Left cardiac atrium (tissue), 4 donors: ENCODE measurements at places on chromosomes 6 and 20. TPM values are rescaled to one million over a fixed set of nuclear protein-coding genes. Genes with fewer than 3 reads are reported as not detected.

Gene ZNF334
- total RNA-seq = 0.99 TPM

Gene CLPSL1
- not detected for total RNA-seq

Gene TP53TG5
- 2.0 TPM for total RNA-seq

Gene PDYN
- total RNA-seq = not detected

Gene KCNK15
- total RNA-seq = 2.2 TPM

DNA sequence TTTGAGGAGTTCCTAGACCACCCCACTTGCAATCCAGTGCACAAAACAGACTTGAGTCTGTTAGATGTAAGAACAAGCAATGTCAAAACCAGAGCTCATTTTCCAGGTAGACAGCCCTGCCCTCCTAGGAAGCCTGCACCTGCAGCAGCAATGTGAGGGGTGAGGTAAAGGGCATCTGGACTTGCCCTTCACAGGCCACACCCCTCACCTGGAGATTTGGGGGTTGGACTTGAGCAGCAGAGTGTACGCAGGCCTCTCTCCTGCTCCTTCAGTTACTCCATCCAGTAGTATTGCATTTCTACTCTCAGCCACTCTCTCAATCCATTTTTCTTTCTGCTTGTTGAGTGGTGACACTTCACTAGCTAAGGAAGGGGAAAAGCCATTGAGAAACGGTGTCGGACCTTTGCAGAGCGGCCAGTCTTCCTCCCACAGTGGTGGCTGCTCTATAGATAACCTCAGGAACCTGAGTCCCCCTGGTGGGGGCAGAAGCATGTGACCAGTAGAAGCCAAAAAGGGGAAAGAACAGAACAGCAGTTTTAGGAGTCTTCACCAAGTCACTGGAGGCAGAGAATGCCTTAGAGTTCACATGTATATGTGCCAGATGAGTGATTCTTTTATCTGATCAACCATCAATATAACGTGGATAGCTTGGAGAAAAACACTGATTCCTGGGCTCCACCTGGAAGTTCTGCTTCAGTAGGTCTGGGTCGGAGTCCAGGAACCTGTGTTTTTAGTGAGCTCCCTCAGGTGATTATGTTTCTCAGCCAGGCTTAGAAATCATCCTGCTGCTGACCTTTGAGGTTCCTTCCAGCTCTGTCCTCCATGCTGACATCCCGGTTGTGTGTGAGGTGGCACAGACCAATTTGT is 28.0 kb downstream of the ARFGEF2 start:
- no peak for DNase-seq
